ENCODE measurements at places on chromosomes 4 and X.

DNA sequence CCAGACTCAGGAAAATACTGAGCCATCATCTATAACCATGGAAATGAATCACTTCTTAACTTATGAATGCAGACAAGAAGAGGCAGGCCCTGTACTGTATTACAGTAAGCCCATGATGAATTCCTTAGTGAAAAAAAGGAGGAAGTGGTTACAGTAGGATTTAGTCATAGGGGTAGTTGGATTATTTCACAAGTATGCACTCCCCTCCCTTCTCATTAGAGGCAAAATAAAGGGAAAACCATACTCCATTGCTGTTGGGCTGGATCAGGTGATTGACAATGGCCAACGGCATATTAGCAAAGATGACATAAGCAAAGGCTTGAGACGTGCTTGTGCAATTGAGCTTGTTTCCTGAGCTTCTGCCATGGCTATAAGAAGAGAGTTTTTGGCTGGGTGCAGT is 181.1 kb upstream of the PRPS2 start:
- no peak for DNase-seq

DNA sequence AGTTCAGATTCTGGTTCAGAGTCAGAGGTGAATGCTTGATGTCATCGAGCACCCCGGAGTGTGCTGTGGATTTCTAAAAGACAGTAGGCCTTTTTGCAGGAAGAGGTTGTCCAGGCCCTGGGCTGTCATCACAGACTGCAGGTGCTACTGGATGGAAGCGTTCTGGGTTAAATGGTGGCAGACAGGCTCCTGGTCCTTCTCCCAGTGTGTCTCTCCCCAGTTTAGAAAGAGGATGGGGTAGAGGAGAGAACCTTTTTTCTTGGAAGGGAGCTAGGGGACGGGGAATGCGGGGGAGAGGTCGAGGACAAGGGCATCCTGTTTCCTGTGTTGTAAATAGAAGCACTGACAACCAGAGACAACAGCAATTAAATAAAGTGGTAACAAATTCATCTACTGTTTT is 102.3 kb upstream of the NUDT6 start:
- DNase-seq = no peak

DNA sequence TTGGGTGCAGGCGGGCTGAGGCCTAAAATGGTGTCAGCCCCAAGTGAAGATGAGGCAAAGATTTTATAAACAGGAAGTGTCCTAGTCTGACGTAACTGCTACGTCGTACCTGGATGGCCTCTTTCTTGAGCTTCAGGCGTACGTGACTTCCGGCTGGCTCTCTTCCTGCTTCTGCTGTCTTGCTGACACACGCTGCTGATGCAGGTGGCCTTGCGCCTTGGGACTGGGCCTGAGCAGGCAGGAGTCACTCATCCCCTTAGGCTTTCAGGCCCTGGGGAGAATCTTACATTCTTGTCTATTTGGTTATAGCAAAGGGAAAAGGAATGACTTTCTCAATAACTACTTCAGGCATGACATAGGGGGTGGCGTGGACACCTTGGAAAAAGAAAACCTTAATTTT is 20.1 kb upstream of the ABRAXAS1 start:
- DNase-seq = no peak

DNA sequence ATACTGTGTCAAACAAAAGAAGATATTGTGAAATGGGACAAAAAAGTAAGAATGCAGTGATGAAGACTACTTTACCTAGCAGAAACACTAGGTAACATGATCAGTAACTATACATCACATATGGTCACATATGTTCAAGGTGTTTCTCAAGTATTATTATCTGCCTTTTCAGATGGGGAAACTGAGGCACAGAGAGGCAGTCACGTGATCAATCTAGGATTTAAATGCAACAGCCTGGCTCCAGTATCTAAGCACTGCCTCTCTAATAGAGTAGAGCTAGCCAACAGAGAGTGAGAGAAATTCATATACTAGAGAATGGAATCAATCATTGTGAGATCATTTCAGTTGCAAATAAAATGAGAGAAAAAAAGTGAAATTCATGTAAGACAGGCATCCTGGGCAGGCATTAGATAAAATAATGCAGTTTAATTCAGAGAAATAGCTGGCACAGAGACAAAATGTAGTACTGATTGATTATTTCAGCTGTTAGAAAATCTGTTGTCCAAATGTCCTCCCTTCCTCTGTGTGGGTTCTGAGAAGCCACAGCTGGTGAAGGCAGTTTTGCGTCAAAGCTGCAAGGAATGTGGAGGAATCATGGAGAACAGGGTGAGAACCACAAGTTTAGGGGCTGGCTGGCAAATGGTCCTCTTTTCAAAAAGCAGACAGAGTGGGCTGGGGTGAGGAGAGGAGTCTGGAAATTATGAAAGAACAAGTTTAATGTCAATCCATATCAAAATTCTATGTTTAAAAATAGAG is 26.0 kb downstream of the SMIM43 start:
- no peak for DNase-seq

DNA sequence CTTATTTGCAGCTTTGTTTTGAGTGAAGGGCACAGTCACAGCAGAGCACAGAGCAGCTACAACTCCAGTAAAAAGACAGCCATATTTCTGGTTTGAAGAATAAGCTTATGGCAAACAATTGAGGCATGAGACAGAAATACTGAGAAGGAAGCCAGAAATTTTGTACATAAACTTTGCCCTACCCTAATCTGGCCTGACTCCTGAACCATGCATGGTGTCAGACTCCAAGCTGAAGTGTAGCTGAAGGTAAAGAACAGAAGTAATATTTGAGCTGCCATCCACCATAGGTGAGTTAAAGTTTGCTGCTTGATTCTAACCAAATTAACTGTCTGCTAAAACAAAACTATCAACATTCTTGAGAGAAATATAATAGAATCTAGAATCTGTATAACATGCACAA is 24.5 kb upstream of the TMEM192 start:
- no peak for DNase-seq

- DNase-seq = no peak
These were observed 252.1 kb upstream of the KLHL4 start for GRCh38 chrX:87265518-87265917.

GRCh38 chr4:24645765-24646550 is 61.6 kb upstream of the DHX15 start:
- no peak for DNase-seq

GRCh38 chr4:16597845-16598596 is 300.4 kb downstream of the LDB2 start:
- DNase-seq = peak; percentile 32

DNA sequence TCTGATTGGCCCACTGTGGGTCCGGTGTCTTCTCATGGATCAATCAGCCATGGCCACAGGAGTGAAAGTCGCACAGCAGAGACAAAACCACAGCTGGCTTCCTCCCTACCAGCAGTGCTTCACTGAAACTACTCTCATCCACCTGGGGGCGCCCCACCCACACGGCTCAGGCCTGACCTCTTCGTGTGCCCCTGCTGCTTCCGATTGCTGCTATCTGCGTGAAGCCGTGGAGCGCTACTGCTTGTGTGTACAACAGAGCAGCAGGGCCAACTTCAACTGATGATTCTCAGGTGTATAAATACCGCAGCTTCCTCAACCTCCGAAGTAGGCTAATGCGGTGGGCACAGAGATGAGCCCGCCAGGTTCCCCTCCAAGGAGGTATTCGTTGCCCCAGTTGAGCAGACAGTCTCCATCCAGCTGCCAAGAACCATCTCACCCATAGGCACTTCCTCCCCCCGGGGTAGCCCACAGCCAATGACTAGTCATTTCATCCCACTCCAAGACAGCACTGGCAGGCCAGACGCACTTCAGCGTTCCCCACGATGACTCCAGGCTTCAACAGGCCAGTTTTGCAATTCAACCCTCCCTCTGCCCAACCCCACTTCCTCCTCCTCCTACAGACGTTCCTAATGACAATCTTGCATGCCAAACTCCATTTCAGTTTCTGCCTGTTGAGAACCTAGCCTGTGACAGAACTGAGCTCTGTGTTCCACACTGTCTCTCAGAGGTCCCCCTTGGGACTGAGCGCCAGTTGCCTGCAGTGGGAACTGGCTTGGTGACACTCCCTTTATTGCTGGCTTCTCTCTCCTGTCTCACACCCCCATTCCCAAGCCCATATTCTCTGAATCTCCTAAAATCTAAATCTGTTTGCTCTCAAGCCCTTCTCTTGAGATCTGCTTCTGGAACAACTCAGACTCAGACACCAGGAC is 41.3 kb upstream of the ATP6AP2 start:
- DNase-seq = peak; percentile 20

GRCh38 chrX:1676866-1677265 is 62.0 kb downstream of the ASMT start:
- no peak for DNase-seq

DNA sequence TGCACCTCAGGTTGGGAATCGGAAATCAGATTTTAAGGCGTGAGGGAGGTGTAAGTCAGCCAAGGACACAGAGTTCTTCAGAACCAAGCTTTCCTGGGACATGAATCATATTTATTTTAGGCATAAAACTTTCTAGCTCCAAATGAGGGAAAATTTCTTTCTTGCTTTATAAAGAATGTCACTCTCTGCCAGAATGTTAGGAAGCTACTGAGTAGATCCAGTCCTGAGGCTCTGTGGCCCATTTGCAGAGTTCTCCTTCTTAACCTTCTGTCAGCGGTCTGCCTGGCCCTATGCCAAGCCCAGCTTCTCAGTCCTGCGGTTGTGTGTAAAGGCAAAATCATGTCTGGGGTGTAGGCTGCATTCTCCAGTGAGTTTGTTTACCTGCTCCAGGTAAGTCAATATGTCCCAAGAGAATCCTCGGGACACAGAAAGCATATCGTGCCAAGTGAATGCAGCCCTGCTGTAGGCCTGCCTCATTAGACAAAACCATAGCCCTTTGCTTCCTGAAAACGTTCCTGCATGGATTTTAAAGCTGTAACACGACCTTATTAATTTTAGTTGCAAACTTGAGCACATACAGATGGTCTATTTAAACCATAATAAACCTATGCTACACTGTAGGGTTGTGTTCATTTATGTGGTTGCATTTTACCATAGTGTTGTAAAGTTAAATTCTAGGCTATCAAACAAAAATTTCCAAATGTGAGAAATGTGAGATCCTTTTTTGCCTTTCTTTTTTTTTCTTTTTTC is 29.2 kb upstream of the CCNI start:
- peak; percentile 38 for DNase-seq

DNA sequence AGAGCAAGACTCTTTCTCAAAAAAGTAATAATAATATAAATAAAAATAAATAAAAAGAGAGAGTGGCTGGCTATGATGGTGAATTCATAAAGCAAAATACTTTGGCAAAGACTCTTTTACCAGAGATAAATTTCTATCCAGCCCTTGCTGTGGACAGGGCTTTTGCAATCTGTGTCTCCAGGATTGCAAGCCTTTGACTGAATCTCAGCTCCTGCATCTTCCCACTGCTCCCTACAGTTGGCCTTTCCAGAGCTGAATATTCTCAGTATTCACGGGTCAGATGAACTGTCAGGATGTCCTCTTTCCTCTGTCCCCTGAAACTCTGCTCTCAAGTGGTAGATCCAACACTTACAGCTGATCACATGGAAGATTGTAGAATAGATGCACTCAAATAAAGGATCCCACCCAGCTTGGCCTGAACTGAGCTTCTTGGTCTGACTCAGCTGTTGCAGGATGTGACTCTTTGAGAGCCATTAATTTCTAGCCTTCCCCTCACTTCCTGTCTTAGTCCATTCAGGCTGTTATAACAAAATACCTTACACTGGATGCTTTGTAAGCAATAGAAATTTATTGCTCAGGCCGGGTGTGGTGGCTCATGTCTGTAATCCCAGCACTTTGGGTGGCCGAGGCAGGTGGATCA is 123.4 kb upstream of the GUCY1A1 start:
- no peak for DNase-seq
